ENCODE measurements at places on chromosomes 2 and 18.

- DNase-seq = no peak
Observed at GRCh38 chr18:21769206-21769605, 28.6 kb downstream of the MIB1 start.

DNA sequence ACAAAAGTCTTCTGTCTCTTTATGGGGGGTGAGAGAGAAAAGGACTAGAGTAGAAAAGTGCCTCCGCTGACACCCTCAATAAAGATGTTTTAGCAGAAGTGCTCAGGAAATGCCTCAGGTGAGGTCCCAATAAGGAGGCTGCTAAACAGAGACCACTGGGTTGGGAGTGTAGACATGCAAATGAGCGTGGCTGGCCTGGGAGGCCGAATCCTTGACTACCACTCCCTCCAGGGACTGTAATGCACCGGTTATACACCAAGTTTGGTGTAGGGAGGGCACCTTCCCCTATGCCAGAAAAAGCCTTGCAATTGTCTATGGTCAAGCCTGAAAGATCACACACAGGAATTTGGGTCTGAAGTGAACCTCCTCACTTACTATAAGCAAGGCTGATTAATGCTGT, 1.8 kb downstream of the TMX3 start:
- no peak for DNase-seq

DNA sequence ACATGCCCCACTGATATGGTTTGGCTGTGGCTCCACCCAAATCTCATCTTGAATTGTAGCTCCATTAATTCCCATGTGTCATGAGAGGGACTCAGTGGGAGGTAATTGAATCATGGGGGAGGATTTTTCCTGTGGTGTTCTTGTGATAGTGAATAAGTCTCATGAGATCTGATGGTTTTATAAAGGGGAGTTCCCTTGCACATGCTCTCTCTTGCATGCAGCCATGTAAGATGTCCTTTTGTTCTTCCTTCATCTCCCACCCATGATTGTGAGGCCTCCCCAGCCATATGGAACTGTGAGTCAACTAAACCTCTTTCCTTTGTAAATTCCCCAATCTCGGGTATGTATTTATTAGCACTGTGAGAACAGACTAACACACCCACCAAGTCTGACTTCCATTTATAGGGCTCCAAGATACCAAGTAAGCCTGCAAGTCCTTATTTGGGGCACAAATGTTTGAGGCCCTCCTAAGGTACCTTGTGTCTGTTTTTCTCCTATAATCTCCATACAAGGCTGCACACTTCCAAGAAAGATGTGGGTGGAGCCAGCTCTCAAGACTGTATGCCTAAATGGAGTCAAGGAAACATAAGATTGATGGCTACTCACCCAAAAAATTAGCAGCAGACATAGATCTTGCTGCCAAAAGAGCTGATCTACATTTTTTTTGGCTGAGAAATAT, 364.7 kb downstream of the TXNL1 start:
- DNase-seq = no peak

DNA sequence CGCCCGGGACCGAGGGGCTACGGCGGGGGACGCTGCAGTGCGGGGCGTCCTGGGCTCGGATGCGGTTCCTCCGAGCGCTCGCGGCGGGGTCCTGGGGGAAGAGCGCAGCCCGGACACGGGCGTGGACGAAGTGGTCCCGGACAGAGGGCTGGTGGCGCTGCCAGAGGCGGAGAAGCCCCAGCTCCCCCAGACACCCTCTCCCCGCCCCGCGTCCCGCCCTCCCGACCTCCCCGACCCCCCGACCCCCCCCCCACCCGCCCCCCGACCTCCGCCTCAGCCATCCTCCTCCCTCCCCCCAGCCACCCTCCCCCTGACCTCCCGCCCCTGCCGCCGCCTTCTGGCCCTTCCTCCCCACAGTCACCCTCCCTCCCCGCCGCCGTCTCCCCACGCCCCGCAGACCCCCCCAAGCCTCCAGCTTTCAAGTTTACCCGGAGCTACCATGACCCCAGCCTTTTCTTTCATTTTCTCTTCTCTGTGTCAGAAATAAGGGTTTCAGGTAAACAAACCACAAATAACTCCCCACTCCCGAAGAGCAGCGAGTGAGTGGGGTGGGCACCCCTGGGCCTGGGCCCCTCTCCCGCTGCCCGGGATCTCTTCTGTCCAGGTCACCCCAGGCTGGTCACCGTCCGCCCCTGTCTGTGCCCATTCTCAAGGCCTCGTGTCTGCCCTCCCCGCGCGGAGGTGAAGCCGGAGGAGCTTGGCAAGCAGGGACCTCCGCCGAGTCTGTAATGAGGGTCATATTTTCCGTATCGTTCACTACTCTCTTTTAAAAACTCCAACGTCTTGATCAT, 5.1 kb downstream of the NFATC1 start:
- DNase-seq = peak; percentile 49

GRCh38 chr2:217361483-217361880, 501.6 kb upstream of the TNP1 start:
- DNase-seq = no peak

DNA sequence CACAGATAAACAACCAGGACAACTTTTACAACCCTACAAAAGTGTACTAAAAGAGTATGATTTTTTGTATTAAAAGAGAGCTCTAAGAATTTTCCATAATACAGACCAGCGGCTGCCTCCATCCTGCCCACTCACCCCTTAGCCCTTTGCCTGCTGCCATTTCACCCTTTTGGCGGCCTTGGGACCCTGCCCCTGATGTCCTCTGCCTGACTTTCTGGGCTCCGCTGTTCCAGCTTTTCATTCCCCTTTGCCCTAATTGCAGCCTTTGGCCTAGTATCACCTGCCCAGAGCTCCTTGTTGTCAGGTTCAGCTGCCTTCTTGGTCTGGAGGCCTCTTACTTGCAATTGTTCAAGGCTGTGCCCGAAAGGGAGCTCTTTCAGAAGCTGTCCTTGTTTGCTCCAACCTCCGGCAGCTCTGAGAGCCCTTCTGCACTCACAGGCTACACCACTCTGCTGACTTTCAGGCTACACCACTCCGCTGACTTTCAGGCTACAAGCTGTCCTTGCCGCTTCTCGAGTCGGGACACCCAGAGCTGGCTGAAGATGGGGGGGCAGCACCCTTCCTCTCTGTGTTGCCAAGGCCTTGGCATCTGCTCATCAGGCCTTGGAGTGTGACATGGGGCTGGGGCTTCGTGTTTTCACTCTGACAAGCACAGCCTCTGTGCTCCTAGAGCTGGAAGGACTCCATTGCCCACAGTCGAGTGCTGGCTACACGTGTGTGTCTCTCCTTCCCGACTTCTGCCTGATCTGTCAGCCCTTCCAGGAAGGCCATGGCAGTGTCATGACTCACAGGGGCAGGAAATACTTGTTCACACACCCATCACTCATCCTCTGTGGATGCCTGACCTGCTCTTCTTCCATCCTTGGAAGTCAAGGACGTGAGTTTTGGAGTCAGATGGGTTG, 43.1 kb upstream of the HDAC4 start:
- DNase-seq = no peak

GRCh38 chr2:9097239-9097638, 93.8 kb upstream of the MBOAT2 start:
- no peak for DNase-seq

DNA sequence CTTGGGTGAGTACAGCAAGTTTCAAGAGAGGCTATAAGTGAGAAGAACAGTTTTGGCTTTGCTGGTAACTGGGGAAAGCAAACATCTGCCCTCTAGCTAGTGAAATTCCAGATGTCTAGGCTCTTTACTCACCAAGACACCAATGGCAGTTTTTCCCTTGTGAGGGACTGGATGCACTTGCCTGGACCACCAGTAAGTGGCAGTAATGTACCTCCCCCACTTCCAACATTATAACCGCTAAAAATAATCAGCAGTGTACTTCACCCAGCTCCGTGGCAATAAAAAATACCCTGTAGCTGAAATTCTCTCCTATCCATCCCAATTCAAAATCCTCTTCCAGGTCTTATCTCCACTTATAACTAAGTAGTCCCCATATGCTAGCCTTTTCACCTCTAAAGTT, 383.9 kb downstream of the ARHGAP15 start:
- DNase-seq = peak; percentile 7

- DNase-seq = no peak
Observed at GRCh38 chr2:106353676-106354075, 114.5 kb downstream of the RGPD3 start.

- no peak for DNase-seq
Observed at GRCh38 chr2:104825124-104825865, 28.6 kb upstream of the POU3F3 start.

- no peak for DNase-seq
Observed at GRCh38 chr2:167181688-167182087, 293.4 kb downstream of the XIRP2 start.

- no peak for DNase-seq
Observed at GRCh38 chr2:150485114-150485870, 2.2 kb downstream of the RND3 start.

DNA sequence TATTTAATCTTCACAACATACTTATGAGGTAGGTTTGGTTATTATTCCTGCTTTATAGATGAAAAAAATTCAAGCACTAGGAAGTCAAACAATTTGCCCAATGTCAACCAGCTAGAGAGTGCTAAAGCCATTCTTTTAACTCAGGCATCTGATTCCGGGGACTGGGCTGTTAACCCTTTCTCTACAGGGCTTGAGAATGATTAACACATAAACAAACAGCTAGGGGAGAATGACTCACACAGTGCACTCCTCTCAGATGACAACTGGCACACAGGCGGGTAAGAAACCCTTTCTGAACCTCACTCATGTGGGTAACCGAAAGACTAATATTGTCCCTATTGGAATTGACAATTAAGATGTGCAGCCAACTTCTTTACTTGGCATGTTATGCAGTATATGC, 86.3 kb upstream of the FSHR start:
- DNase-seq = no peak

GRCh38 chr2:78120275-78120674, 598.1 kb upstream of the LRRTM4 start:
- DNase-seq = no peak

DNA sequence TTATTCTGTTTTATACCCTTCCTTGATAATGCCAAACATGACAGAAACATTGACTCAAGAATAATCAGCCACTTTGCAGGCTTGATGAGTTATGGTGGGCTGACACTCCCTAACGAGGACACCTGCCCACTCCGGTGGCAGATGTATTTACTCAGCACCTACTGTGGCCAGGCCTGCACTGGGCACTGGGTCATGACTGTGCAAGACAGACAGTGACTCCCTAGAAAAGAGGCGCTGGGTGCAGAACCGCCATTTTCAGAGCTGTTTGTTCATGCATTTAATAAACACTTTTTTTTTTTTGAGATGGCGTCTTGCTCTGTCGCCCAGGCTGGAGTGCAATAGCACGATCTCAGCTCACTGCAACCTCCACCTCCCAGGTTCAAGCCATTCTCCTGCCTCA, 32.5 kb downstream of the SNED1 start:
- DNase-seq = no peak

DNA sequence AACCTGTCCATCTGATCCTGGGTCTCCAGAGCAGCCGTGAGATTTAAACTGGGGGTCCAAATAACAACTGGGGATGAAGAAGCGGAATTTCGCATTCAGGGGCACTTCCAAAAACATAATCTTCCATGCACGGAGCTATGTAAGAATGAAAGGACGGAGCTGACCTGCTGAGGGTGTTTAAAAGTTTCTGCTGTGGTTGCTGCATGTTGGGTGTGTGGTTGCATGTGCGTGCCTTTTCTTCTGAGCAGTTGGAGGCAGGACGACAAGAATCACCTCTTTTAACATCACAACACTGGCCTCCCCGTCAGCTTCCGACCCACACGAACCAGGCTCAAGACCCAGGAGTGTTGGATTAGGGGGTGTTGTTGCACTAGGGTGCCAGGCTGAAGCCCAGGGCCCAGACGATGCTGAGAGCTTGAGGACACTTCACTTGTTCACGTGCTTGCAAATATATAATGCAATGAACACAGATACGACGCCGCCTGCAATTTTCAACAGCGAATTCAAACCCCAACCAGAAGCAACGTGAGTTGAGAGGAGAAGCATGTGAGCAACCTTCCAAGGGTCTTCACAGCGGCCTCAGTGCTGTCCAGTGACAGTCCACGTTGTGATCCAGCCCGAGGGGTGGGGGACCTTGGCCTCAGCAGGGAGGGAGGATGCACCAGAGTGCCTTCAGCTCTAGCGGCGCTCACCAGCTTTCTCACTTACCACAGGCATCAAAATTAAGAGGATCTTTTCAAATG, 76.0 kb upstream of the SALL3 start:
- DNase-seq = no peak

GRCh38 chr18:48963586-48964470, 13.1 kb upstream of the SMAD7 start:
- no peak for DNase-seq

- peak; percentile 19 for DNase-seq
Observed at GRCh38 chr2:219010162-219010756, 17.0 kb upstream of the CRYBA2 start.

- no peak for DNase-seq
Observed at GRCh38 chr2:209988010-209988409, 14.4 kb upstream of the RPE start.

GRCh38 chr2:121076885-121077549, 208.0 kb downstream of the TFCP2L1 start:
- DNase-seq = peak; percentile 82

GRCh38 chr2:28661589-28662001, 90.0 kb upstream of the PPP1CB start:
- DNase-seq = no peak

DNA sequence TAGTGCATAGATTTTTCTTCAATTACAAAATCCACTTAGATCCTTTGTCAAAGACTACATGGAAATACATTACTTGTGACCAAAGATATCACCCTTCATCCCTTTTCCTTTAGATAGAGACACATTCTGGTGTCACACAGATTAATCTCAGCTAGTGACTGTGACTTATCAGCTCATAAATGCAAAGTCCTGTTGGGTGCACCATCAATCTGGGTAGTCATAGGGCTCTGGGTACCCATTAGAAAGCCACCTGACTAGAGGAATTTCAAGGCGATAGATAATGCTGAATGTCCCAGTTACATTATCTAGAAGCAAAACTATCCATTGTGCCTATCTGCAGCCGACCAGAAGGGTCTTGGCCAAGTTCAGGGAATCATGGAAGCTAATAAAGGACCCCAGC, 2.6 kb upstream of the APOB start:
- DNase-seq = no peak

DNA sequence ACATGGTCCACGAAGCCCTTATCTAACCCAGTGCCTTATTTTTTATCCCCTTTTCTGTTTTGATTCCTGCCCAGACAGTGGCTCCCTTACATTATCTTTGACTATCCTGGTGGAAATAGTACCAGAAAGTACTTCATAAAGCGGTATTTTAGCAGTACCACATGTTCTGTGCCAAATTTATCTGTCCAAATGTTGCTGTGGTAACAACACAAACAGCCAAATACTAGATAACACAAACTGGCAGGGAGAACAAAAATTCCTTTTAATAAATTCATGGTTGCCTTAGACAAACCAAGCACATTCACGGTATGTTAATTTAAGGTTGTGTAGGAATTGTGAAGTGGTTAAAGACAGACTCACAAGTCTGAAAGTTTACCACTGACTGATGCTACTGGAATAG, 187.9 kb upstream of the LHCGR start:
- DNase-seq = no peak

- DNase-seq = peak; percentile 16
Observed at GRCh38 chr2:222561817-222562645, 93.9 kb downstream of the FARSB start.

GRCh38 chr2:233855345-233855744, 1.0 kb upstream of the HJURP start:
- DNase-seq = no peak

GRCh38 chr2:206846981-206847834, 81.8 kb downstream of the FASTKD2 start:
- DNase-seq = no peak

- no peak for DNase-seq
Observed at GRCh38 chr18:57915865-57916582, 112.9 kb upstream of the ATP8B1 start.

Data from activated CD4-positive, alpha-beta T cell treated with anti-CD3 and anti-CD28 coated beads, Interleukin-2, amount 50 U/mL, for 48 hours (primary cell).